ENCODE measurements at places on chromosomes 3 and 15. TPM values are rescaled to one million over a fixed set of nuclear protein-coding genes. Genes with fewer than 3 reads are reported as not detected.

GRCh38 chr3:151765685-151766084 is 32.0 kb downstream of the AADACL2 start:
- H3K4me3 ChIP-seq: no peak overlapping the region
- H3K27me3 ChIP-seq: no peaks in the 10 kb centered on the region
- H3K36me3 ChIP-seq: no peaks in the 10 kb centered on the region
- no peak for DNase-seq

GRCh38 chr3:46921871-46922271 is 44.4 kb downstream of the PTH1R start:
- H3K4me3 ChIP-seq: no peak overlapping the region
- peaks cover 84% of the 10 kb centered on the region for H3K36me3 ChIP-seq
- H3K4me1 ChIP-seq: peaks cover 10% of the 10 kb centered on the region
- DNase-seq: no peak
- H3K27me3 ChIP-seq: no peaks in the 10 kb centered on the region

DNA sequence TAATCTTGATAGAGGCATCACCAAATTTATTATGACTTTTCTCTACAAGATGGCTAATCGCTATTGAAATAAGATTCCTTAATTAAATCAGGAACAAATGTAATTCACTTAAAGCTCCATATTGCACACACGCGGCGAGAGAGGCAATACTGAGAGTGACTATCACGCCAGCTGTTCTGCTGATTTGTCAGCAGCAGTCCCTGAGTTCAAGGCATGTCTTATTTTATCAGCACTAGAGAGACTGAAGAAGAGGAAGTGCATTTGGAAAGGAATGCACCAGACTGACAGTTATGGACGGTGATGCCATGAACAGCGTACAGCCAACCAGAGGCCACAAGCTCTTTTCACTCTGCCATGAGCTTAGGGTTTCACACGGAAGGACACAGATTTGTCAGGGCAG is 83.6 kb upstream of the SLCO3A1 start:
- DNase-seq: no peak
- no peak overlapping the region for H3K27ac ChIP-seq
- H3K4me3 ChIP-seq: no peak overlapping the region
- H3K27me3 ChIP-seq: peaks cover 9% of the 10 kb centered on the region
- H3K4me1 ChIP-seq: no peaks in the 10 kb centered on the region

DNA sequence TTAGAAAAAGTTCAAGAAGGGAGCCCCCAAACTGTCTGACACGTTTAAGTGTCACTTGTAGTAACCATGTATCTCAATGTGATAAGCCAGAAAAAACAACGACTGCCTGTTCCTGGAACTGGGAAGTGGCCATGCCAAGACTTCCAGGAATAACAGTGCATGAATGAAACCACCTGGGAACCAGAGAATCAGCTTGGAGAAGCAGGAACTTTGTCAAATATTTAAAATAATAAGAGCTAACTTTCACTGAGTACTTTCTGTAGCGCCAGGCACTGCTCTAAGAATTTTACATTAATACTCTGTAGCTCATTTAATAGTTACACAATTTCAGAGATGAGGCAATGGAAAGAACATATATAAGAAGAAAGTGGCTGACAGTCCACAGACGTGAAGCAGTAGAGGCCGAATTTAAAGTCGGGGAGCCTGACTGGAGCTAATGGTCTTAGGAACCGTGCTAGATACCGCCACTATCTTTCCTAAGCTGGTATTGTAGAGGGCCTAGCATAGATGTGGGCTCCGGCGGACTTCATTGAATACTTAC is 876 bp downstream of the PLSCR1 start:
- peak overlapping the region; percentile 86 for H3K27ac ChIP-seq
- H3K36me3 ChIP-seq: peaks cover 27% of the 10 kb centered on the region
- peak overlapping the region; percentile 87 for H3K4me3 ChIP-seq

- no peak for DNase-seq
- no peaks in the 10 kb centered on the region for H3K4me1 ChIP-seq
- no peaks in the 10 kb centered on the region for H3K36me3 ChIP-seq
- no peak overlapping the region for H3K27ac ChIP-seq
Observed at GRCh38 chr3:176850498-176850897, 346.8 kb downstream of the TBL1XR1 start.

- no peaks in the 10 kb centered on the region for H3K27me3 ChIP-seq
- DNase-seq: no peak
- H3K27ac ChIP-seq: no peak overlapping the region
- H3K4me3 ChIP-seq: no peak overlapping the region
- H3K36me3 ChIP-seq: no peaks in the 10 kb centered on the region
Observed at GRCh38 chr3:5499404-5499803, 311.9 kb downstream of the EDEM1 start.

DNA sequence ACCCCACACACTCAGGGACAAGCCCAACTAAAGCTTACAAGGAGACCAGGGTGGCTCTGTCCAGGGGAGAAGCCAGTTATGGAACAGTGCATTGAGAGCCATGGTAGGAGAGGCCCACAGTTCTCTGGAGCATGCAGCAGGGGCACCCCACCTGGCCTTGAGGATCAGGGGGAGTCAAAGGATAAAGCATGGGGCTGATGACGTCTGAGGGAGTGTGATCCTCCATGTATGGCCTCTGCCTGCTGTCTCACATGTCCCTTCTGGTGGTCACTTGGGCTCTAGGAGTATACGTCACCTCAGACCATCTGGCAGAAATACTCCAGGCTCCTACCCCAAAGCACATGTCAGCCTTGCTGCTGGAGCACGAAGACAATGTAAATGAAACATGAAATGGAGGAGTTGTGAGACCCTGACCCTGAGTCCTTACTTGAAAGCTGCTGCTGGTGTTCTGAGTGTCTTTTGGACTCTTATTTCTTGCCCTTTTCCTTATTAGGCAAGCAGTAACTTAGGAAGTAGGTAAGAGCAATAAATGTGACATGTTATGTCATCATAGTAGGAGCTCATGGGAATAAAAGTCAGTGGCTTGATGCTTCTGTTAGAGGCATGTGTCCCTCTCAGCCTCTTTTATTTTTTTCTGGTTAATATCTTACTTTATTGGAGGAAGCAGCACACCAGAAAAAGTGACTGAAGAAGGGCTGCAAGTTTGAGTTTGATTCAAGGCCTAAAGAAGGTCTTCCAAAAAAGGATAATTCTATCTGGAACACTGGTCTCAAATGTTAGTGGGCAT is 15.5 kb downstream of the SRPRB start:
- no peak for DNase-seq
- peaks cover 3% of the 10 kb centered on the region for H3K4me1 ChIP-seq
- no peaks in the 10 kb centered on the region for H3K27me3 ChIP-seq
- no peak overlapping the region for H3K4me3 ChIP-seq

DNA sequence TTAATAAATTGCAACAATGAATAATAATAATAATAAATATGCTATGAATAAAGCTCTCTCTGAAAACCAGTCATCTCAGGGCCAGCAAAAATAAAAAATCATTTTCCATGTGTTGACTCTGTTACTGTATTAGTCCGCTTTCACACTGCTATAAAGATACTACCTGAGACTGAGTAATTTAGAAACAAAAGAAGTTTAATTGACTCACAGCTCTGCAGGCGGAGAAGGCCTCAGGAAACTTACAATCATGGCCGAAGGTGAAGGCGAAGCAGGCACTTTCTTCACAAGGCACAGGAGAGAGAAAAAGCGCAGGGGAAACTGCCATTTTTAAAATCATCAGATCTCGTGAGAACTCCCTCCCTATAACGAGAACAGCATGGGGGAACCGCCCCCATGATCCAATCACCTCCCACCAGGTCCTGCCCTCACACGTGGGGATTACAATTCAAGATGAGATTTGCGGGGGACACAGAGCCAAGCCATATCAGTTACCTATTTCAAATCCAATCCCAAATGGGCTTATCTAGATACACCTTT is 224.1 kb downstream of the IGSF11 start:
- no peak overlapping the region for H3K4me3 ChIP-seq
- no peaks in the 10 kb centered on the region for H3K4me1 ChIP-seq
- H3K27ac ChIP-seq: no peak overlapping the region
- no peak for DNase-seq

- H3K36me3 ChIP-seq: peaks cover 61% of the 10 kb centered on the region
- DNase-seq: no peak
- peak overlapping the region; percentile 47 for H3K27ac ChIP-seq
Observed at GRCh38 chr3:141294848-141295247, 63.2 kb downstream of the PXYLP1 start.

- H3K27ac ChIP-seq: no peak overlapping the region
- H3K4me3 ChIP-seq: no peak overlapping the region
- peaks cover 4% of the 10 kb centered on the region for H3K4me1 ChIP-seq
- peaks cover 75% of the 10 kb centered on the region for H3K27me3 ChIP-seq
- DNase-seq: no peak
Observed at GRCh38 chr15:45130291-45131000, 652 bp downstream of the DUOX1 start.

GRCh38 chr15:78969687-78970349 is 25.0 kb upstream of the CTSH start:
- no peak overlapping the region for H3K4me3 ChIP-seq
- no peaks in the 10 kb centered on the region for H3K36me3 ChIP-seq
- peaks cover 8% of the 10 kb centered on the region for H3K27me3 ChIP-seq
- no peak overlapping the region for H3K27ac ChIP-seq

DNA sequence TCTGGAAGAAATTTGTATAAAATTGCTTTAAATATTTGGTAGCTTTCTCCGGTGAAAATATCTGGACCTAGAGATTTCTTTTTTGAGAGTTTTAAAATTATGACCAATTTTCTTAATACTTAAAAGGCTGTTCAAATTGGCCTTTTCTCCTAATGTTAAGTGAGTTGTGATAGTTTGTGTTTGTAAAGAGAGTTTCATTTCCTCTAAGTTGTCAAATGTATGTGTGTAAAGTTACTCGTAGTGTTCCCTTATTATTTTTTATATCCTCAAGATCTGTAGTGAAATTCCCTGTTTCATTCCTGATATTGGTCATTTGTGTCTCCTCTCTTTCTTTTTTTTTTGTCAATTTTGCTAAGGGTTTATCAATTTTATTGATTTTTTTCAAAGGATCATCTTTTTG is 92.6 kb upstream of the CTNNB1 start:
- peaks cover 7% of the 10 kb centered on the region for H3K4me1 ChIP-seq
- no peak for DNase-seq
- no peak overlapping the region for H3K27ac ChIP-seq
- H3K27me3 ChIP-seq: peaks cover 18% of the 10 kb centered on the region
- no peaks in the 10 kb centered on the region for H3K36me3 ChIP-seq

- H3K27me3 ChIP-seq: no peaks in the 10 kb centered on the region
- no peak for DNase-seq
- no peak overlapping the region for H3K27ac ChIP-seq
- H3K36me3 ChIP-seq: no peaks in the 10 kb centered on the region
- H3K4me3 ChIP-seq: no peak overlapping the region
- H3K4me1 ChIP-seq: peaks cover 2% of the 10 kb centered on the region
Observed at GRCh38 chr3:13493867-13494441, 13.8 kb downstream of the HDAC11 start.

GRCh38 chr15:90610190-90610589 is 80.5 kb downstream of the CRTC3 start:
- no peak overlapping the region for H3K4me3 ChIP-seq
- peaks cover 24% of the 10 kb centered on the region for H3K4me1 ChIP-seq
- peaks cover 74% of the 10 kb centered on the region for H3K36me3 ChIP-seq
- no peak for DNase-seq

DNA sequence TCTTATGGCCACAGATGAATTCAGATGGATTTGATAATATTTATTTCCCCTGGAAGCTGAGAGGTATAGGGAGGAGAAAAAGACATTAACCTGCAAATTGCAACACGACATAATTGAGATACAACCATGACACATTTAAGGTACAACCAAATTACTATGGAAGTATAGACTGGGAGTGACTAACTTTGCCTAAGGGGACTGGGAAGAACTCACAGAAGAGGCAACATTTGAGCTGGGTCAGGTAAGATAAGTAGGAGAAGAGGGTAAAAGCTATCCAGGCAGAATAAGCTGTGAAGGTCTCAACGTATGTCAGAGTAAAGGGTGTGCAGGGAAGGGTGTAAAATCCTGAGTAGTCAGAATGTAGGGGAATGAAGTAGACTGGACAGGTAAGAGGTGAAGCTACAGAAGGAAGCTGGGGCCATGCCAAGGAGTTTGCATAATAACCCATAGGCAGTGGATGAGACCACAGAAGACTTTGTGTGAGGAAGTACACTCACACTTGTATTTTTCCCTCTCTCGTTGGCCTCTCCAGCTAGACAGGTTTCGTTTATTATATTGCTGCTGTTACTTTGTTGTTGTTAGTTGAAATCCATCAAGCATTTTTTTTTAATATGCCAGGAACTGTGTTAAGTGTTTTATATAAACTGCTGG is 28.0 kb upstream of the PTX3 start:
- H3K4me3 ChIP-seq: no peak overlapping the region
- DNase-seq: no peak
- H3K27me3 ChIP-seq: peaks cover 2% of the 10 kb centered on the region
- H3K4me1 ChIP-seq: no peaks in the 10 kb centered on the region
- no peak overlapping the region for H3K27ac ChIP-seq

DNA sequence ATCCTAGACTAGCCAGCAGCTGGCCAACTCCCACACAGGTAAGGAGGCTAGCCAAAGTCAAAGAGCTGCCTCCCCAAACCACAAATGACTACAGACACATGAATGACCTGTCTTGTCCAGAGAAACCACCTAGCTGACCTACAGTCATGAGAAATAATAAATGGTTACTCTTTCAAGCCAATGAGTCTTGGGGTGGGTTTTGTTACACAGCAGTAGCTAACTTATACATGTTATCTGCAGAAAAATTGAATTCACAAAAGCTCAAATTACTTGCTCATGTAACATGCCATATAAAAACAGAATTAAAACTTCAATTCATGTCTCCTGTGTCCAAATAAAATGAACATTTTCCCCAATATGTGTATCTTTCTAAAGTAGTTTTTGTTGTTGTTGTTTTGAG is 307.4 kb upstream of the NR2F2 start:
- no peaks in the 10 kb centered on the region for H3K36me3 ChIP-seq
- DNase-seq: no peak
- H3K27me3 ChIP-seq: no peaks in the 10 kb centered on the region

DNA sequence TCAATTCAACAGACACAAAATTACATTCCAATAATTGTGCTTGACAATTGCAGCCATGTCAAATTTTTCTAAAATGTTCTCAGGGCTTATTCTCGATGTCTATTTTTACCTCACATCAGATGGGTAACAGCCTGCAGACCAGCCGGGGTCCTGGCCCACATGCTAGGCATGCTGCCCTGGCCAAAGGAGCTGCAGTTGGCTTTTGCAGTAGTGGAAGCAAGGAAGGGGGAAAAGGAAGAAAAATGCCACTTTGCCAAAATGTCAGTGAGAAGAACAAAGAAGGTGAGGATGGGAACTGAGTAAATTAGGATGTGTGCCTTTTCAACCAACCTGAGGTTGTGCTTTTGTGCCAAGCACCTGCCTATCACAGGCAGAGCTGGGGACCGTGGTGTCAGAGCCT is 161.0 kb downstream of the FOXB1 start:
- DNase-seq: no peak
- H3K4me1 ChIP-seq: no peaks in the 10 kb centered on the region
- peaks cover 17% of the 10 kb centered on the region for H3K27me3 ChIP-seq
- H3K36me3 ChIP-seq: no peaks in the 10 kb centered on the region
- no peak overlapping the region for H3K4me3 ChIP-seq

GRCh38 chr3:156522673-156523072 is 32.2 kb downstream of the SSR3 start:
- peaks cover 26% of the 10 kb centered on the region for H3K4me1 ChIP-seq
- H3K27ac ChIP-seq: no peak overlapping the region
- H3K36me3 ChIP-seq: peaks cover 4% of the 10 kb centered on the region
- DNase-seq: no peak
- no peak overlapping the region for H3K4me3 ChIP-seq

Gene SCG5
- 3.7 TPM for total RNA-seq

Gene PLCL2
- 12.8 TPM for total RNA-seq

Gene GUCA1C
- total RNA-seq: not detected

Gene GOLGA6A
- not detected for total RNA-seq

Gene SPATA16
- not detected for total RNA-seq

Gene ZIC1
- not detected for total RNA-seq

Gene HDC
- total RNA-seq: 8.7 TPM
